ENCODE measurements at places on chromosomes 2 and 18.

- DNase-seq, result no peak
These were observed 4.9 kb downstream of the GPR17 start for GRCh38 chr2:127650785-127651380.

GRCh38 chr2:113085542-113085941 is 17.8 kb downstream of the IL1F10 start:
- DNase-seq, result no peak

GRCh38 chr2:3324404-3325281 is 53.0 kb downstream of the EIPR1 start:
- DNase-seq, result no peak

DNA sequence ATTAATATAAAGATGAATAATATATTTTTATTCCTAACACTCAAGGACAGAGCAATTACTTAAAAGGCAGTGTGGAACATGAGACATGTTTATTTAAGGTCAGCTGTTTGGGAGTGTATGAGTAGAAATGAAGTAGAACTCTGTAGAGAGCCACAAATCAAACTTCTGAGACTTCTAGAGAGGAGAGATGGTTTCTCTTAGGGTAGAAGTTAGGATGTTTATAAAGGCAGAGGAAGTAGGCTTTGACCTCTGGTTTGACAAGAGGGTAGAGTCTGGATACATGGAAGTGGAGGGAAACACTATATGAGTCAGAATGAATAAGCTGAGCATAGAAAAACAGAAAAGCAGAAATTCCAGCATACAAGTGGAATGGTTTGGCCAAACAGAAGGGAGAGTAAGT is 262.1 kb upstream of the KLHL14 start:
- DNase-seq, result no peak

GRCh38 chr18:28040211-28040610 is 136.7 kb downstream of the CDH2 start:
- no peak for DNase-seq

DNA sequence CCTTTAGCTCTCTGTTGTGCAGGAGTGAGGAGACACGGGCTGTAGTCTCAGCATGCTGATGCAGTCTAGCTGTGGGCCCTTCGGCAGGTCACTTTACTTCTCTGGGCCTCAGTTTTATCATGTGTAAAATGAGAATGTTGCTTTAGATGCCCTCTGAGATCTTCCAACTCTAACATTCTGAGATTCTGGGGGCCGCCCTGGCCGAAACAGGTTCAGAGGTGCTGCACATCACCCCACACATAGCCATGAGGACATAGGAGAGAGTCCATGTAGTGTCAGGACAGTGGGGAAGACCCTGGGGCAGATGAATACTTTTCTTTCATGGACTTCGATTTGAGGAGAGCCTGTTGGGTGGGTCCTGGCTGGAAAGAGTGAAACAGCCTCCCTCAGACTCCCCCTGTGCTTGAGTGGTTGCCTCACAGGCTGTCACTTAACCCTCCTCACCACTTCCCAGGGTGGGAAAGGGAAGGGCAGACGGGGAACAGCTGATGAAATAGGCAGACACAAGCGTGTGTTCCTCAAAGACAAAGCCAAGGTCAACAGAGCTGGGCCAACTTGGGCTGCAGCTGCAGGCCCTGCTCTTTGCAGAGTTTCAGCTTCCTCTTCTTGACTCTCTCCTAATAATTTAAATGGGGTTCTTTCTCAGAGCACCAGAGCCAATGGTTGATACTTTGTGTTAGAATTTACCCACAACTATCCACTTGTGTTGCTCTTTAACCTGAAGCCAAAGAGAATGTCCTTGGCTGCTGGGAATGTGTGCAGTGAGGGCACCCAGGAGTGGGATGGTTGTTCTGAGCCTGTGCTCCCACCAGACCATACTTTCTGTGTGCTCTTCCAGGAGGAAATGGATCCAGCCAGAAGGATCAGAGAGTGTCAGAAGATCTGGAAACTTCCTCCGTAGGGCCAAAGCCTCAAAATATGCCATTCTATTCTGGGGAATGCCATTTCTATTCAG is 14.7 kb upstream of the MRPL33 start:
- no peak for DNase-seq

DNA sequence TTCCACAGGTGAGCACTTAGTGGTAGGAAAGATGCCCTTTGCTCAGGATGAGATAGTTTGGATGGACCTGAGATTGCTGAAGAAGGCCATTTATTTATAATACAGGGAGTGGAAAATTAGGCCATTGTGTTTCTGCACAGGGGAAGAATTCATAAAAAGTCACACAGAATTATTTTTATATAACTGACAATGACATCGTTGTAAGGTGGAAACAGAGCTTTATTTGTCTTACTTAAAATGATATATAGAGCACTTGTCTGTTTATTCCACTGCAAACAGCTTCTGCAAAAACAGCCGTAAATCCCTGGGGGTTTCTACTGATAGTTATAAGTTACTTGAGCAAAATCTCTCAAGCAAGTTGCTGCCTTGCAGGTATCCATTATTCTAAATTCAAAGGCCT is 158.1 kb upstream of the ZNF521 start:
- DNase-seq, result no peak

DNA sequence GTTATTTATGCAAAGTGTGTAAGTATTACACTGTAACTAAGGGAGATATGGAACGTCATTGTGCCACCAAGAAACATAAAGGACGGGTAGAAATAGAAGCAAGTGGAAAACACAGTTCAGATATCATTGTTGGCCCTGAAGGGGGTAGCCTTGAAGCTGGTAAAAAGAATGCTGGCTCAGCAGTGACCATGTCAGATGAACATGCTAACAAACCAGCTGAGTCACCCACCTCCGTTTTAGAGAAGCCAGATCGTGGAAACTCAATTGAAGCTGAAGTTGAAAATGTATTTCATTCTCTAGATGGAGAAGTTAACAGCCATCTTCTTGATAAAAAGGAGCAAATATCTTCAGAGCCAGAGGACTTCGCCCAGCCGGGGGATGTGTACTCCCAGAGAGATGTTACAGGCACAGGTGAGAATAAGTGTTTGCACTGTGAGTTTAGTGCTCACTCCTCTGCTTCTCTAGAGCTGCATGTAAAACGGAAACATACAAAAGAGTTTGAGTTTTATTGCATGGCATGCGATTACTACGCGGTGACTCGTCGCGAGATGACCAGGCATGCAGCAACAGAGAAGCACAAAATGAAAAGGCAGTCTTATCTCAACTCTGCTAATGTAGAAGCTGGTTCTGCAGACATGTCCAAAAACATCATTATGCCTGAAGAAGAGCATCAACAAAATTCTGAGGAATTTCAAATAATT is 36.1 kb downstream of the ZNF407 start:
- no peak for DNase-seq

- DNase-seq, result no peak
These were observed 39.1 kb upstream of the CPS1 start for GRCh38 chr2:210517264-210517663.

DNA sequence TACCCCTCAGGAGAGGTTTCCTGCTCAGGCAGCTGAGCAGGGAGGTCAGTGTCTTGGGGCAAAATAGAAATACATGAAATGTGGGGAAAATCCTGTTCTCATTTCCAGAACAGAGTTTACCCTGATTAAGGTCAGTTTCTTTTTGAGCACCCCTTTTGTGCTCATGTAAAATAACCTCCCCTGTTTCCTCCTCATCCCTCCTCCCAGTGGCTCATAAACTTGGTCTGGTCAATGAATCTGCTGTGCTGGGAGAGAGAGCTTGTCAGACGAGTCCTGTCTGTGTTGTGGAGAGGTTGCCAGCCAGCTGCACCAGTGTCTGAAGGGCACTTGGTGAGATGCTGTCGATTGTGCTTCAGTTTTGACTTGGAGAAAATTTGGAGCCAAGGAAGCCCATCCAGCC is 48.6 kb downstream of the NTSR2 start:
- no peak for DNase-seq

DNA sequence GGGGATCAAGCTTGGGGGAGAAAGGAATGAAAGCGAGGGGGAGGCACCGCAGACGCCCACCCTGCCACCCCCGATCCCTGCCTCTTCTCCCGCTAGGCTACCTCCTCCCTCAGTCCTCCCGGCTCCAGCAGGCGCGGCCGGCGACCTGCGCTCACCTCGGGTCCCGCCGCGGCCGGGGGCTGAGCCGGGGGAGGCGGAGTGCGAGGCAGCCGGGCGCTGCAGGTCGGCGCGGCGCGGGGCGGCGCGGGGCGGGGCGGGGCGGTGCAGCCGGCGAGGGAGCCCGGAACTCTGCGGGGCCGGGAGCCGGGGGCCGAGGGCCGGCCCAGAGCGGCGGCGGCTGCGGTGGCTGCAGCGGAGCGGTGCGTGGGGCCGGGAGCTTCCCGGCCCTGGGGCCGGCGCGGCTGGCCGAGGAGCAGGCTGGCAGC is 477 bp downstream of the ACVR1 start:
- peak; percentile 37 for DNase-seq

- no peak for DNase-seq
These were observed 23.4 kb upstream of the TMEM87B start for GRCh38 chr2:112031473-112032223.

- no peak for DNase-seq
These were observed 137.8 kb downstream of the PIK3C3 start for GRCh38 chr18:42092848-42093247.

DNA sequence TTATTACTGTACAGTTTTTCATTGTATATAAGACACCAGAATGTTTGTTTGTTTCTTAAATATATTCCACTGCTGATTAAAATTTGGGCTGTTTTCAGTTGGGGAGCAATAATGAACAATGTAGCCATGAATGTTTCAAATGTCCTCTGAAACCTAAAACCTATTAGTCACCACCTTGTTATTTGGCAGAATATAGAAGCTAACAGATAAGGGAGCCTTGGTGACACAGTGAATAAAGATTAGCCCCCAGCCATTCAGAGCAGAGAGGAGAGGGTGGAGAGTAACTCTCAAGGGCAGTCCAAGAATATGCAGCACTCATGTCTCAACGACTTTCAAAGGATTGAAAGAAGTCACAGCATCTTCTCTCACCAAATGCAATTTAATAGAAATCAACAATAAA is 43.1 kb upstream of the ATP8B1 start:
- no peak for DNase-seq

- no peak for DNase-seq
These were observed 311.6 kb downstream of the IRS1 start for GRCh38 chr2:226488034-226488433.

DNA sequence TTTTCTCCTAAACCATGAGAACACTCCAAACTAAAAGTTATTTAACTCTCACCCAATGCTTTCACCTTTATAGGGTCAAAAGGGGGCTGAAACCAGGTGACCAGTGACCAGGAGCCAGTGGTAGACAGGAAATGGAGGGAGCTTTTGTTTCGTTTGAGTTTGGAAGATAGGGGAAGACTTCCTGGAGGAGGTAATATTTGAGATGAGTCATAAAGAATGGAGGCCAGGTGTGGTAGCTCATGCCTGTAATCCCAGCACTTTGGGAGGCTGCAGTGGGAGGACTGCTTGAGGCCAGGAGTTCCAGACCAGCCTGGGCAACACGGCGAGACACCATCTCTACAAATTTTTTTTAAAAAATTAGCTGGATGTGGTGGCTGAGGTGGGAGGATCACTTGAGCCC is 8.5 kb downstream of the FAM161A start:
- DNase-seq, result no peak

DNA sequence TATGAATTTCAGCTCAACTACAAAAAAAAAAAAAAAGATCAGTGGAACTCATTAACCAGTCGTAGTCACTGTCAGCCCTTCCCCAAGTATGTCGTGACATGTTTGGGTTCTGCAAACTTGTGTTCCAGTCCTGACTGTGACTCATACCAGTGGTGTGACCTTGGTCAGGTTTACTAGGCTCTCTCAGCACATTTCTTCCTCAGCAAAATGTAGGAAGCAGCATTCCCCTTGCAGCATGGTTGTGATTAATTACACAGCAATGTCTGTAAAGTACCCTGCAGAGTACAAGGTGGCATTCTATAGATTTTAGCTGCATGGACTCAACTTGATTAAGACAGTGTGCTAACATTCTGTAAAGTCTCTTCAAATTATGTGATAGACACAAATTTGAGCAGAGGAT is 156.9 kb downstream of the LAMA1 start:
- no peak for DNase-seq

- DNase-seq, result no peak
These were observed at the start of gene ZNF804A for GRCh38 chr2:184598316-184599053. TSS of gene ZNF804A (plus strand) at chr2:184598529. CDS start at chr2:184598960, 431 bp downstream.

- no peak for DNase-seq
These were observed 6.9 kb downstream of the NEU2 start for GRCh38 chr2:233039212-233039845.

- DNase-seq, result no peak
These were observed 8.2 kb downstream of the BIN1 start for GRCh38 chr2:127098711-127099110.

DNA sequence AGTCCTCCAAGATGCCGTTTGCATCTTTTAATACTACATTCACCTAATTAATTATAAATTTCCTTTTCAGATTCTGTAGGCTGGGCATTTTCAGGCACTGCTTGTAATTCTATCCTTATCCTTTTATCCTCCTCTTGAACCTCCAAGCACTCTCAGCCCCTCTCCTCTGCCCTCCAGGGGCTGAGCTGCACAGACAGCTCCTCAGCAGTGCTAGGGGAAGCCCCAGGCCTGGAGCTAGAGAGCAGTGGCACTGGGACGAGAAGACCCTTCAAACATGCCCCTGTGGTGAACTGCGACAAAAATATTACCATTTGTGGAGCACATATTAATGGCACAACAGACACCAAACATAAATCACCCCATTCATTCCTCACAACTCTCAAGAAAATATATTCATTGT is 32.9 kb downstream of the CFAP210 start:
- DNase-seq, result no peak

- DNase-seq, result no peak
These were observed 85.7 kb downstream of the SLC4A3 start for GRCh38 chr2:219713110-219713509.

GRCh38 chr2:60407398-60407797 is 146.1 kb downstream of the BCL11A start:
- no peak for DNase-seq

- no peak for DNase-seq
These were observed 539.7 kb upstream of the NETO1 start for GRCh38 chr18:73407506-73407905.

GRCh38 chr2:18106841-18107240 is 228.4 kb downstream of the KCNS3 start:
- no peak for DNase-seq

DNA sequence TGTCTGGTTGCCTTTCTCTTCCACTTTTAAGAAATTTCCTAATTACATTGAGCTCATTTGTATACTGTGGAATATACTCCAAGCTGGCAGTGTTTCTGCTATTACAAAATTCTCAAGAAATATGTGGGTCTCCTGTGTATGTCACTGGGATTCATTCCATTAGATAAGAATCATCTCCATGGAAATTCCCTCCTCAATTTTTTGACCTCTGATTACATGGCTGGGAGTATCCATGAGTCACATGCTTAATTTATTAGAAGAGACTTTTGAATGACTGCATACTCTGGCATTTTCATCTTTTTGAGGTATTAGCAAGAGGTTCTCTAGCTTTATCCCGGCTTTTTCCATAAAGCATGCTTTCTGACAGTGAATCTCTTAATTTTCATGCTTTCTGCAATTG is 665.5 kb upstream of the CNTNAP5 start:
- DNase-seq, result no peak

- no peak for DNase-seq
These were observed 53.9 kb downstream of the MAP4K3 start for GRCh38 chr2:39383146-39383545.

- no peak for DNase-seq
These were observed 53.7 kb downstream of the SLC4A3 start for GRCh38 chr2:219680958-219681693.

All from stimulated activated CD8-positive, alpha-beta memory T cell treated with anti-CD3 and anti-CD28 coated beads, Interleukin-15, amount 100 ng/mL, for 4 hours (primary cell).